ENCODE measurements at places on chromosomes 2 and 18.

DNA sequence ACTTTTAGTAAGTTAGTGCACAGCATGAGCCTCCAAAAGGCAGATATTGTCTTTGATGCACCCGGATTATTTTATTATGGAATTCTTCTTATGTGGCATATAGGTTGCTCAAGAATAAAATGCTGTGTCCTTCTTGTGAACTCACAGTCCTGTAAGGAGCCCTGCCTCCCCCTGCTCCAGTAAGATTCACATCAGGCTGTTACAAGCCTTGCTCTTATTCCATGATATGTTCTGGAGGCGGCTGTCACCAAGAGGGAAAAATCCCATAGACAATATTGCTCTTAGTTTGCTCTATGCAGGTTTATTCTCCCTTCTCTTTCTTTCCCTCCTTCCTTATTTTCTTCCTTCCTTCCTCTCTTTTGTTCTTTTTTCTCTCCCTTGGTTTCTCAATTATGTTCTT is 182.3 kb downstream of the MYT1L start:
- no peak for DNase-seq

- peak; percentile 44 for DNase-seq
Observed at GRCh38 chr18:71442731-71443141, 1101.4 kb downstream of the CBLN2 start.

GRCh38 chr2:43210467-43211303 is 15.7 kb downstream of the ZFP36L2 start:
- DNase-seq: no peak

DNA sequence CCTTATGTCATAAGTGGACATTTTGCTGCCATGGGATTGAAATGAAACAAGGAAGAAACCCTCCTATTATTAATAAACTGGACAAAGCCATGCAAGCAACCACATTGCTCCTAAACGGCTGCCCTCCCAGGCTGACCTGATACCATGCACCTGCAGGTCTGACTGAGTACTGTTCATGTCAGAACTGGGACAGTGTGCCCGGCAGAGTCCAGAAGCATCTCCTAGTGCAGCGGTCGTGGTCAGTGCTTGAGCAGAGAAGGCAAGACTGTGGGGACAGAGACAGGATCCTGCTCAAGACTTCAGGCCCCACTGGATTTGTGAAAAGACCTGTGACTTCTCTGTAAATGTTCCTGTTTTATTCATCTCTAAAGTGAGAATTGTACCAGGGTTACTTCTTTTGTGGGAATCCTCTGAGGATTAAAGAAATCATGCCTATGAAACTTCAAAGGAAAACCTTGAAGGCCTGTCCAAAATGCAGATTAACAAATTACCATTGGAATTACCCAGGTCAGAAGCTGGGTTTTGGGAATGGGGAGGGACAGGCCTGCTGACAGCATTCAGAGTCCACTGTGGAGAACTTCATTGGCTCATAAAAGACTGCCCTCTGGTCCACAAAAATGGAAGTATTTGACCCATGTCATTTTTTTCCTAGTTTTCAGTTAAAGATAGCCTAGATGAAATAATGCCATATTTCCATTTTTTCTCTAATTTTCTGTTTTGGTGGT is 13.9 kb downstream of the RNF144A start:
- DNase-seq: no peak

DNA sequence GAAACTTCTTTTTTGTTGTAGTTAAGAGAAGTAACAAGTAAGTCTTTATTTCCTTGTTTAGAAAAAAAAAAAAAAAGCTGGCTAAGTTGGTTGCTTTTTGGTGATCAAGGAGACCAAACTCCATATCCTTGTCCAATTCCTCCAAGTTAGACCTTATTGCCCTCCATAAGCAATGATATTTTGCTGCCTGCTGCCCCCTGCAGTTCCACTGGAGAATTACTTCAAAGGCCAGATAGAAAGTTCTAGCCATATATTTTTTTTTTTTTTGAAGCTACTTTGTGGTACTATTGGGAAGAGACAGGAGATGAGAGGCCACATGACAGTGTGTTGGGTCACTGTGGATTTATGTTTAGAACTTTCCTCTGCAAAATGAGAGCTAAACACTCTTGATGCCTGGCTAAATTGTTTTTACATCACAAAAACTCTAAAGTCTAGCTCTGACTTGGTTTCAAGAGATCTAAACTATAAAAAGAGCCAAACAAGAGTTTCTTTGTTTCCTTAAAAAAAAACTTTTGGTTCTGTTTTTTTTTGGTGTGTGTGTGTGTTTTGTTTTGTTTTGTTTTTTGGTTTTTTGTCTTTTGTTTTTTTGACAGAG is 80.7 kb upstream of the RASGRP3 start:
- peak; percentile 77 for DNase-seq

GRCh38 chr18:21359746-21360145 is 117.7 kb downstream of the GREB1L start:
- DNase-seq: peak; percentile 18

DNA sequence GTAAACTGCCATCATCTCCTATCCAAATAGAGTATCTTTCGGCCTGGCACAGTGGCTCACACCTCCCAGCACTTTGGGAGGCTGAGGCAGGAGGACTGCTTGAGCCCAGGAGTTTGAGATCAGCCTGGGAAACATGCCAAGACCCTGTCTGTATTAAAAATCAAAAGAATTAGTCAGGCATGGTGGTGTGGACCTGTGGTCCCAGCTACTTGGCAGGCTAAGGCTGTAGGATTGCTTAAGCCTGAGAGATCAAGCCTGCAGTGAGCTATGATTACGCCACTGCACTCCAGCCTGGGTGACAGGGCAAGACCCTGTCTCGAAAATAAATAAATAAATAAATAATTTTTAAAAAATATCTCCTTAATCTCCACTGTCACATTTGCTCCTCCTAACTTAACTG is 14.7 kb upstream of the ARPC2 start:
- DNase-seq: no peak

DNA sequence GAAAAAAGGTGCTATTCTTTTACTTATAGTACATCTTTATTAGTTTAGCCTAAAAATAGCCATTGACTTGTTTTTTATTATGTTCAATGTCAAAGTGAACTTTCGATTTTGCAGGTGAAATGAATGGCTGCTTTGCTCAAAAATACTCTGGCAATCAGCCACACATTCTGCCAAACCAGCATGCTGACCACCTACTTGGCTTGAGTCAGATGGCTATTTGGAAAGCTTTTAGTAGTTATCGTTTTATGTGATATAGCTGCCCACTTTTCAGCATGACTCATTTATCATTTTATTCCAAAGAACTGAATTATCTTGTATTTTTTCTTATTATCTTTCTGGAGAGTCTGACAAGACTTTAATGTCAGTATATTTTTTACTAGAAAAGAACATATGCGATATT is 1615.8 kb upstream of the TMEFF2 start:
- DNase-seq: peak; percentile 17

GRCh38 chr2:144965172-144965571 is 445.3 kb upstream of the ZEB2 start:
- no peak for DNase-seq

- no peak for DNase-seq
Observed at GRCh38 chr18:47992976-47993375, 62.5 kb upstream of the SMAD2 start.

DNA sequence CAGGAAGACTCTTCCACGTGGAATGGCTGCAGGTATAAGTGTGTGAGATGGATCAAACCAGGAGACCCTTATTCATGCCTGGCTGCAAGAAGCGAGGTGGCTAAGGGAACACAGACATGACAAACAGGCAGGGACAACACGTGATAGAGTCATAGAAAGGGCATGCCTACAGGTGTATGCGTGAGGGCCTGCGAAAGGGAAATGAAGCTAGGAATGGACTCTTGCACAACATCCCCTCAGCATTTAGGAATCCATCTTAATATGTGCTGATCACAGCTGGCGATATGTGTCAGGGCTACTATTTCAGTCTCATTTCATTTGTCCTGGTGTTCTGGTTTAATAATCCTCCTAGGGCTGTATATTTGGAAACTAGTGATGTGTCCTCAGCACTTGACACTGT is 291.2 kb downstream of the MYT1L start:
- no peak for DNase-seq

DNA sequence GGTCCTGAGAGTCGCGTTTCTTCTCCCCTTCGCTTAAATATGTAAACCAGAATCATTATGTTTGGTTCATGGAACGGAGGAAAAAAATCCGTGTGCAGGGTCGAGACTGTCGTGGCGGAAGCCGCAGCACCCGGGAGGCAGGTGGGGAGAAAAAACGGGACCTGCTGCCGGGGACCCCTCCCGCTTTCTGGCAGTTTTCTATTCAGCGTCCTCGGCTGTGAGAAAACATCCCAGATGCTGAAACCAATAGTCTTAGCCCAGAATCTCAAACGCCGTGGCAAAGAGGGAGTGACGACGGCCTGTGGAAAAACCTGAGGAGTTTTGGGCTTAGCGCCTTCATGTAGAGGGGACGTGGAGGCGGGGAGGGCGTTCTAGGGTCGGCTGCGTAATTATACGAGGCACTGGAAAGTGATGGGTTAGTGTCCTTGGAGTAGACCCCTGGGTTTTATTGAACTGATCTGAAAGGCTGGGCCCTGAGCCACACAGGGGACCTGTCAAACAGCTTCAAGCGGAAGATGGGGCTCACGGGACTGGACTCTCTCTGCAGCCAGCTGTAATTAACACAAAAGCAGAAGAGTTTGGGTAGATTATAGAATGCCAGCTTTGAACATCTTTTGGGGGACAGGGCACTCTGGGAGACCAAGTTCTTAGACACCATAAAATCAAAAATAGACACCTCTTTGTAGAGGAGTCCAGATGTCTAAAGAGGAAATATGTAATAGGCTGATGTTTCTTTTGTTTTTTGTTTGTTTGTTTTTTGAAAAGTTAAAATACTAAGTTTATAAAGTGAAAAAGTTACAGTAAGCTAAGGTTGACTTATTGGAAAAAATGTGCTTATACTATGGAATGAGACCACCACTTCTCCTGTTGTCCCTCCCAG is 834 bp upstream of the BUB1 start:
- peak; percentile 15 for DNase-seq

- DNase-seq: no peak
Observed at GRCh38 chr2:127081826-127082633, 24.9 kb downstream of the BIN1 start.

GRCh38 chr2:1730015-1730927 is 14.0 kb downstream of the PXDN start:
- peak; percentile 92 for DNase-seq

DNA sequence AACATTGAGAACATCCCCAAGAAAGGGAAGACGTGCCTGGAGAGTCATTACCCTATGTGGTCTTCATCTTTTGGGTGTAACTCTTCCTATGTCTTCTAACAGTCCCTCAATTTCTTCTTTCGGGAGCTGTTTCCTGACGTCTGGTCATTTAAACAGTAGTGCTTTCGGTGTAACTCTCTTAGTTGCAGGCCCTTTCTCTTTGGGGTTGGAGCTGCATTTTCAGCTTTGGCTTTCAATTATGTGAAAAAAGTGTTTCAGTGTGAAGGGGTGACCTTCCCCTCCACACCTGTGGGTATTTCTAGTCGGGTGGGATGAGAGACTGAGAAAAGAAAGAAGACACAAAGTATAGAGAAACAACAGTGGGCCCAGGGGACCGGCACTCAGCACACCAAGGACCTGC is 105.9 kb downstream of the CERS6 start:
- no peak for DNase-seq

DNA sequence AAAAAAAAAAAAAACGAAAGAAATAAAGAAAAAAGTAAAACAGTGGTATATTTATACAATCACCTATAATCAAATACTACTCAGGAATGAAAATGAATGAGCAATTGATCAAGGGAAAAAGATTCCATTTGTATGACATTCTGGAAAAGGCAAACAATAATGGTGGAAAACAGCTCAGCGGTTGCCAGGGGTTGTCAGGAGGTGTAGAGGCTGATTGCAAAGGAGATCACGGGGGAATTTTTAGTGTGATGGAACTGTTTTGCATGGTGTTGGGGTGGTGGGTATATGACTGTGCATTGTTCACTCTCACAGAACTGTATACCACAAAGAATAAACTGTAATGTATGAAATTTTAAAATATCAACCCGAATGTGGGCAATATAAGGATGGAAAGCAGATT is 45.5 kb upstream of the INPP4A start:
- DNase-seq: no peak

DNA sequence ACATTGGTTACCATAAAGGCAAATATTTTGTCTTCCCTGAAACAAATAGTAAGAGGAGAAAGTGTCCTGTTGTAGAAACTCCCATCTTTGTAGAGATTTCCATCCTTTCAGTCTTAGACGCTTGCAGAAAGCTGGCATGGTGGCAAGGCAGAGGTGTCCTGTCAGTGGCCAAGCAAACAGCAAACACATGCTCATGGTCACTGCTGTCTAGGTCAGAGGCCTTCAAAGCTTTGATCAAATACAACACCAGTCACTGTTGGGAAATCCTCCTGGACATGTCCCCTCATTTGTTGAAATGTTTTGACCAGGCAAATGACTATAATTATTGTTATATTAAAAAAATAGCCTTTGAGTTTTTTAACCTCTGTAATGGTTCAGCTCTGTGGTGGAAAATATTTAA is 55.1 kb downstream of the LTBP1 start:
- DNase-seq: no peak

DNA sequence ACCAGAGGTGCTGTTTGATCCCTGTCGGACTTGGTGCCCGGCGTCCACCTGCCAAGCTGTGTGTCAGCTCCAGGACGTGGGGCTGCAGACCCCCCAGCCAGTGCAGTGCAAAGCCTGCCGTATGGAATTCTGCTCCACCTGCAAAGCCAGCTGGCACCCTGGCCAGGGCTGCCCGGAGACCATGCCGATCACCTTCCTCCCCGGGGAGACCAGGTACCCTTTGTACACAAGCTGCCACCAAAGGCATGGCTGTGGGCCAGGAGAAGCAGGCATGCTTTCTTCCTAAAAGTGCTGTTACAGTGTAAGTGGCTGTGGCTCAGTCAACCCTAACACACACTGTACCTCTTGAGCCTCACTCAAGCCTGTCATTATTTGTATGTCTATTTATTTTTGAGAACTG is 103.3 kb downstream of the RNF144A start:
- DNase-seq: no peak

DNA sequence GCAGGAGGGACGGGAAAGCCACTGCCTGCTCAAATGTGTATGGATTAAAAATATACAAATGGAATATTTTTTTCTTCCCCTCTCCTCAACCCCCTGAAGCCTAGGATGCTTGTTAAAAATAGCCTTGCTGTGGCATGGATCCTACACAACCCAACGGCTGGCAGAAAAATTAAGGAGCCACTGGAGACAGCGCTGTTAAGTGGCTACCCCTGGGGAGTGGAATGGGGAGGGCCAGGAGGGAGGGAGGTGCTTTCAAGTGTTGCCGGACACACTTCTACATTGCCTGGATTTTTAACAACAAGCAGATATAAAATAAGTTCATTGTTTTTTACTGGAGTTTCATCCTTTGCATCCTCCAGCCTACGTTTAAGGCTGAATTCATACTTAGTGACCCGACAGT is 66.6 kb downstream of the ZBTB7C start:
- no peak for DNase-seq

GRCh38 chr2:62727259-62727867 is 21.9 kb downstream of the EHBP1 start:
- no peak for DNase-seq

Data from PC-3 (cell line).